MV-4-11 (cell line): ENCODE measurements at places on chromosomes 5 and 9.

GRCh38 chr9:101479338-101480030 is 43.9 kb upstream of the ALDOB start:
- no peak for DNase-seq

DNA sequence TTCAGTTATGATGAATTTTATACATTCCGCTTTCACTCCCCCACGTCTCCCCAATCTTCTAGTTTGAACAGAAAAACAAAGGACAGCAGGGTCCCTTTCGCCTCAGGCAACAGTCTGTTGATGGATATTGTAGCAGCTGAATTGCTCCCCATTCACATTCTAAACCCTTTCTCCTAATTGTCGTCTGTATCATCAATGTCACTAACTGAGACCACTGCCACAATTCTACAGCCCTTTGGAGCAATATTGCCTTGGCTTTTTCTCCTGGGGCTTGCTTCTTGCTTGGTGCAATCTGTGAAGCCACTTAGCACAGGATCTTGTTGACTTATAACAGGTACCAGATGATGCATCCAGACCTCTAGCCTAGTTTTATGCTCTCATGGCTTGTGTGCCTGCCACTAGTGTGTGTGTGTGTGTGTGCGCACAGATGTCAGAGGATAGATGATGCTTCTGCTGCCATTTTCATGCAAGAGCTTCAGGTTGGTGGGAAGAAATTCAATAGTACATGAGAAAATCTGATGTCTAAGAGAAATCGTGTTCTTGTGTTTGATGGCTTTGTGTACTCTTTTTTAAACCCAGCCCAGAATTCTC is 195.2 kb upstream of the ISL1 start:
- no peak for DNase-seq

GRCh38 chr5:66958980-66959641 is 237.5 kb downstream of the CD180 start:
- DNase-seq, result no peak

DNA sequence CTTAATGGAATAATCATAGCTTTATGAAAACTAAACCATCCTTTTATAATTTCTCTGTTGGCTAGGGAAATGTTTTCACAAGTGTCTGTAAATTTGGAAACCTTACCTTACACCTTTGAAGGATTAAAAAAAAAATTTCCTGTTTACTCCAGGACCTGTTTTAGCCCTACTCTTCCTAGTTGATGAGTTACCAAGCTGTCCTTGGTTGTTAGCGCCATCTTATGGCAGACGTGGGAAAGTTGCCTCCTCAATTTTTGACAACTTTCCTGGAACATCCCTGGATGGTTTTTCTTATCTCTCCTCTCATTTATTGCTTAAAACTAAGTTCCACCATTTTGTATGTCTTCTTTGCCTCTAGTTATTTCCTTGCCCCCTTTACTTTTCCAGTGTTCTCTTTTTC is 25.7 kb downstream of the ZSWIM6 start:
- peak; percentile 11 for DNase-seq

GRCh38 chr9:123925161-123925560 is 4.8 kb downstream of the DENND1A start:
- DNase-seq, result no peak

- DNase-seq, result peak; percentile 95
Observed at GRCh38 chr9:130981002-130981755, 27.8 kb upstream of the LAMC3 start.

GRCh38 chr9:132745756-132746709 is 75.8 kb downstream of the GTF3C4 start:
- DNase-seq, result no peak

- DNase-seq, result no peak
Observed at GRCh38 chr9:119639287-119639955, 270.2 kb upstream of the BRINP1 start.

- no peak for DNase-seq
Observed at GRCh38 chr9:113398796-113399195, 2.3 kb downstream of the ALAD start.

GRCh38 chr5:88483964-88484672 is 215.5 kb upstream of the TMEM161B start:
- DNase-seq, result no peak

GRCh38 chr5:59597690-59598546 is 295.6 kb downstream of the PDE4D start:
- no peak for DNase-seq
